ENCODE measurements at places on chromosomes 2 and 18.

DNA sequence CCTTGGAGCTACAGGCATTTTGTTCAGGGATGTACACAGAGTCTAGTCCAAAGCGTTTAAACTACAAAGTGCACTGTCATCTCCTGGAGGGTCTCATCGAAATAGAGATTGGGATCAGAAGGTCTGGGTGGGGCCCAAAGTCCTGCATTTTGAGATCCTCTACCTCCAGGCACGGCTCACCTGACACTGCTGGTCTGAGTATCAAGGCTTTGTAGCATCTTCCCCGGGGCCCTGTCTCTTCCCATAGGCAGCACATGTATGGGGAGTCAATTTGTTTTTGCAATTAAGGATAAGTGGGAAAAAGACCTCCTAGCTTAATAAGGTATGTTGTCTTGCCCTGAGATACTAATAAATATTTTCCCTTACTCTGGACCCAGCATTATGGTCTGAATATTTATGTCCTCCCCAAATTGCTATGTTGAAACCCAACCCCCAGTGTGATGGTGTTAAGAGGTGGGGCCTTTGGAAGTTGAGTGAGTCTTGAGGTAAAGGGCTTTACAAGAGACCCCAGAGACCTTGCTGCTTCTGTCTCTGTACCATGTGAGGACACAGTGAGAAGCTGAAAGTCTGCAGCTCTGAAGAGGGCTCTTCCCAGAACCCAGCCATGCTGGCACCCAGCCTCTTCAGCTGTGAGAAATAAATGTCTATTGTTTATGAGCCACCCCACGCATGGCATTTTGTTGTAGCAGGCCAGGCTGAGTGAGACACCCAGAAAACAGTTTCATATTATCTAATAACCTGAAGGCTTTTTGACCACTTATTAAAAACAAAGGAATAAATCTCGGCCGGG is 258.7 kb upstream of the HS6ST1 start:
- no peak for DNase-seq

GRCh38 chr2:1483551-1483950 is 70.3 kb downstream of the TPO start:
- DNase-seq: no peak

- no peak for DNase-seq
Measured at GRCh38 chr2:128786741-128787478, 468.2 kb upstream of the HS6ST1 start.

DNA sequence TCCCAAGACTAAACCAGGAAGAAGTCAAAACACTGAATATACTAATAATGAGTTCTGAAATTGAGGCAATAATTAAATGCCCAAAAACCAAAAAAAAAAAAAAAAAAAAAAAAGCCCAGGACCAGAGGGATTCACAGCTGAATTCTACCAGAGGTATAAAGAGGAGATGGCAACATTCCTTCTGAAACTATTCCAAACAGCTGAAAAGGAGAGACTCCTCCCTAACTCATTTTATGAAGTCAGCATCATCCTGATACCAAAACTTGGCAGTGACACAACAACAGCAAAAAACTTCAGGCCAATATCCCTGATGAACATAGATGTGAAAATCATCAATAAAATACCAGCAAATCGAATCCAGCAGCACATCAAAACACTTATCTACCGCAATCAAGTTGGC is 108.5 kb upstream of the COL3A1 start:
- no peak for DNase-seq

DNA sequence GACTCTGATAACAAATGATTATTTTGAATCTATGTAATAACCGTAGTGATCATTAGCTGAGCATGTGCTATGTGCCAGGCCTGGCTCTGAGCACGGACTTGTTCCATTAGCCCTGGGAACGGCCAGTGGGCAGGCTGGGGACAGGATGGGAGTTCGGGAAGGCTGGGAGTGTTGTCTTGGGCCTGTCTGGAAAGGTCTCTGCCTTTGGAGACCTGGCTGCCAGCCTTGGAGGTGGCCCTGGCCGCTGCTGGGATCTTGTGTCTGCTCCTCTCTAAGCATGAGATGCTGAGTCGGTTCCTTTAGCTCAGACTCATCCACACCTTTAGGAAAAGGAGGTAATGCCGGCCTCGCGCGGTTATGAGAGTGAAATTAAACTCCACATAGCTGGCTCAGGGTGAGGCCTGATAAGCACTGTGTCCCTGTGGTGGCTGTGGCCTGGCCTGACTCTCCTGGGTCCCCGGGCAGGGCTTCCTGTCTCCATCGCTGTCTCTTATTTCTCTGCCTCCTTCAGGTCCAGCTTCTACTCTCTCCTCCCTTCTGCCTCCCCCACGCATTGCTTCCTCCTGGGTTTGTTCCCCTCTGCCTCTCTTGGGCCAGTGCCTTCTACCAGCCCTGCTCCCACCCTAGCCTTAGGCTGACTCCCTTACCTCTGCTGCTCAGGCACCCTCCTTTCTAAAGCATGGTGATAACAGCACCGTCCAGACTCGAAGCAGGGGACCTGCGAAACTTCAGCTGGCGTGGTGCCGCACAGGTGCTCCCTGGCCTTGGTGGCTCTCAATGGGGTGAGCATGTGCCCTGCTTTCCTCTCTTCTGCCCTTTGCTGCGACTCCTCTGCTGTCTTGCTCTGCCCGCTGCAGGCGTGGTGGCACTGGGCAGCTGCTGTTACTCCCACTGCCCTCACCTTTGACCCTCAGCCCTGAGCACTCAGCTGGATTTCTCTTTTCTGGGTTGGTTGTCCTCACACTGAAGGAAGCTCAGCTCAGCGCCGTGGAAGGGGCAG is 41.8 kb downstream of the NCK2 start:
- no peak for DNase-seq

- peak; percentile 21 for DNase-seq
Measured at GRCh38 chr2:156476850-156477206, 40.6 kb downstream of the GPD2 start.

GRCh38 chr2:182330451-182331305 is 96.2 kb downstream of the PDE1A start:
- DNase-seq: no peak

GRCh38 chr2:62344472-62344871 is 148.6 kb downstream of the B3GNT2 start:
- no peak for DNase-seq

DNA sequence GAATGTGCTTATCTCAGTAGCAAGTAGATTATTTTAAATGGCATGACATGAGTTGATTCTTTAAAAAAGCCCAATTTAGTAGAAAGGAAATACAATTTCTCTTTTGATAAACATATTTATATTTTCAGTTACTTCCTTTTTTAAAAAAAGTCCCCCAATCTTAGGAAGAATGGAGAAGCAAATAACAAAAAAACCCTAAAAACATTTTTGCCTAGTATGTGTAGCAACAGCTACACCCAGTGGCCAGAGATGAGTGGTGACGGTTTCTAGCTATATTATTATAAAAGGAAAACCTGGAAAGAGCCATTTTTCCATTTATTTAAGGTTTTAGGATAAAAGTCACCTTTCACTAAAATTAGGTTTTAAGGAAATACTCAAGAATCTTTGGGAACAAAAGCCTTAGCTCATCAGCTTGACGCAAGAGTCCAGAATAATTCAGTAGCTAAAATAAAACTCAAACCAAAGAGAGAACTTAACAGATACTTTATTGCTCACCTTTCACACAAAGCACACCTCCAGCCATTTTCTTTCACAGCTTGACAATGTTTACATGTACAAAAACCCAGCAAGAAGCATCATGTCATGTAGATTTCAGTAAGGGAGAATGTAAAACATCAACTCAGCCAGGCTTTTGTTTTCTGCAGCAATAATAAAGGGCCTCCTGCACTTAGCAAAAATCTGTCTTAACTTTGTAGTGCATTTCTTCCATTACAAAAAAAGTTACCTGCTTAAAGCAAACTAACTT is 15.7 kb downstream of the FAM98A start:
- peak; percentile 60 for DNase-seq

DNA sequence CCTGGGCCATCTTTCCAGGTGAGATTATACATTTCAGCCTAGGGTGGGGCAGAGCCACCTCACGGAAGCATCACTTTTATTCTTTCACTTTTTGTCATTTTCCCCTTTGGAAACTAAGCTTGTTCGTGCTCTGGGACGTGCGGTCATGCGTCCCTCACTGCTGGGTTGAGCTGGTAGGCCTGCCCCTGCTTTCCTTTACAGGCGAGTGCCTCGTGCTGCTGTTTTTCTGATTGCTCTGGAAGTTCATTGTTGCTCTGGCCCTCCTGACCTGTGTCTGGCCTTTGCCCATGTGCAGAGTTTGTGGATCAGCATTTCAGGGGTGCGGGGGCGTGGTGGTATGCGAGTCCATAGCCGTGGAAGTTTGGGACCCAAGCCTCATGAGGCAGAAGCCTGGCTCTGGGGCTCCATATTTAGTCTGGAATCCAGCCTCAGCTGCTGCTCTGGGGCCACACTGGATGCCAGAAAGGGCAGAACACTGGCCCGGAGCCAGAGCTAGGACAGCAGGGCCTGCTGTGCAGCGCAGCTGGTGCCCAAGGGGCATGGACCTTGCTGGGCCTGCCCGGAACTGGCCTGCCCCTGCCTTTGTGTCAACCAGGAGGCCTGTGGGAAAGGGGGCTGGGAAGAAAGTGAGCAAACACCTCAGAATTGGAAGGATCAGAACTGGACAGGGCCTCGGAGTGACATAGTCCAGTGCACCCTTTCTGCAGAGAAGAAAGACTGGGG is 51.1 kb downstream of the CTIF start:
- no peak for DNase-seq

- no peak for DNase-seq
Measured at GRCh38 chr2:65350651-65351056, 81.7 kb downstream of the SPRED2 start.

GRCh38 chr2:214378455-214379103 is 32.3 kb upstream of the VWC2L start:
- DNase-seq: no peak

- DNase-seq: no peak
Measured at GRCh38 chr2:171592036-171592555, 69.8 kb downstream of the CYBRD1 start.

GRCh38 chr18:79630281-79631095 is 49.1 kb upstream of the CTDP1 start:
- no peak for DNase-seq

DNA sequence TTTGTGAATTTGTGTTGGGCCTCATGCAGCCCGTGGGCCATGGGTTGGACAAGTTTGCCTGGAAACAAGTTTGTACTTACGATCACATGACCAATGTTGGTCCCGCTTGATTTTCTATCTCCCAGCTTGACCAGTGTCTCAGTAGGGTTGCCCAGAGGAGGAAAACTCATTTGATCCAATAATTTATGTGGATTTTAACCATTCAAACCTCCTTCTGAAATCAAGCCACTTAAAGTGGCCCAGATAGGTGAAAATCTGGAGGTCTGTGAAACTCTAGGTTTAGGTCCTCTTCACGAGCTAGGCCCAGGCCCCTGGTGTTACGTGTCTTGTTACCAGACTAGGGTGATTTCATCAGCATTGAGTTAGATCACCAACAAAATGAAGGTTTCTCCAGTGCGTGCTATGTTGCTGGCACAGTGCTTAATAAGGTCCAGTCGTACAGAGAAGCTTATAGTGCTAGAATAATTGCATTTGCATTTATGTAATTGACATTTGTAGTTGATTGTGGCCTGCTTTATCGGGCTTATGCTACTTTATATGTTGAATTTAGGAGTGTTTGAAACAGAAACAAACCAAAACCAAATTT is 4.4 kb downstream of the ACTR2 start:
- DNase-seq: peak; percentile 81

DNA sequence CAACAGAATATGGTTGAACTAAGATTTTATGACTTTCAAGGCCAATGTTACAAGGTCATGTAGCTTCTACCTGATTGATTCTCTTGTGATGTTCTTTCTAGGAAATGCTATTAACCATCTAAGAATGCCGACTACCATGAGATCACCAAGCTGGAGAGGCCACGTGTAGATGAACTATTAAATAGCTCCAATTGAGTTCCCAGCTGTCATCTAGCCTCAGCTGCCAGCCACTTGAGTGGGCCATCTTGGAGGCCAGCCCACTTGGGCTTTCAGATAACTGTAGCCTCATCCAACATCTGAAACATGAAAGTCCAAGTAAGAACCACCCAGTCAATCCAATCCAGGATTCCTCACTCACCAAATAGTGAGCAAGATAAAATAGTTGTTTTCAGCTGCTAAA is 376.9 kb upstream of the TMEFF2 start:
- no peak for DNase-seq

DNA sequence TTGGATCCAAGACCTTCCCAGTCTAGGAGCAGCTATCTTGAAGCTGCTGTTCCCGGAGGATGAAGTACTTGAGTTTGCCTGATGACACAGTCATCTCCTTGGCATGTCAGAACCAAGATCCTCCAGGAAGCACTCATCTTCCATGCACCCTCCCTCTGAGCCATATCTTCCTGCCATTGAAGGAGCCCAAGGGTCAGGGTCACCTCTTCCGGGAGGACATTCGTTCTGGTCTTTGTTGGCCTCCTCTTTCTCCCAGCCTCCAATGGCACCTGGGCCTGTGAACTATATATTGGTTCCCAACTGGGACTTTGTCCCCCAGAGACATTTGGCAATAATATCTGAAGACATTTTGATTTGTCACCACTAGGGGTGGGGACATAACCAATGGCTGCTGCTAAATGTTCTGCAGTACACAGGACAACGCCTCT is 4.2 kb upstream of the MYO7B start:
- no peak for DNase-seq

- no peak for DNase-seq
Measured at GRCh38 chr18:13587477-13587876, 138.9 kb downstream of the FAM210A start.

GRCh38 chr2:219218217-219218731 is 484 bp downstream of the ABCB6 start:
- peak; percentile 19 for DNase-seq

DNA sequence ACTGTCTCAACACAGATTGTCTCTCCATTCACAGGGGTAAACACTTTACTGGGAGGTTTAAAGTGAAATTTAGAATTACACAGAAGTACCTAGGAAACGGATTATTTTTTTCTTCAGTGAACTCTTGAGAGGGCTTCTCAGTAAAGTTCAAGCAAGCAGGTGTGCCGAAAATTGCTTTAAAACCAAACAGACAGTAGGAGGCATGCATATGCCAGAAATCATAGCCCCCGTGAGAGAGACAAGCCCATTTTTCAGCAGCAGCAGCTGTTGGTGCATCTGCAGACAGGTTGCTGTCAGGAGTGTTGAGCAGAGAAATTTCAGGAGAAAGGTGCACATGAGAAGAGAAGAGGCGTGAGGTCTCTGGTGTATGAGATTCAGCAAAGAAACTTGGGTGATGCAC is 2115.5 kb upstream of the CELF4 start:
- DNase-seq: no peak

DNA sequence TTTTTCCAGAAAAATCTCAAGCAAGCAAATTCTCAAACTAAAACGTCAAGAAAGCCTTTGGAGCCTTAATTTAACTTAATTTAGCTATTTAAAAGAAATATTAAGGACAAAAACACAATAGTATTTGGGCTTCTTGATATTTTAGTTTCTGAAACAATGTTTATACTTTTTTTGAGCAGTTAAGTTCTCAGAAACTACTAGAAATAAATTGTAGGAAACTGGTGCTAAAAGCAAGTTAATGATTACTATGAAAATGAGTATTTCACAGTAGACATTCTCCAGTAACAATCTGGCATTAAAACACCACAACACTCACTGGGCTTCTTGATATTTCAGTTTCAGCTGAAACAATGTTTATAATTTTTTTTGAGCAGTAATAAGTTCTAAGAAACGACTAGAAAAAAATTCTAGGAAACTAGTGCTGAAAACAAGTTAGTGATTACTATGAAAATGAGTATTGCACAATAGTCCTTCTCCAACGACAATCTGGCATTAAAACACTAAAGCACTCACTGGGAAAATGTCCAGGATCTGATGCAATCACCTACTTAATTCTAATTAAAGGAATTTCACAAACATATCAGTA is 45.1 kb downstream of the TRAK2 start:
- DNase-seq: peak; percentile 47

- no peak for DNase-seq
Measured at GRCh38 chr18:45589356-45590035, 25.8 kb upstream of the SLC14A2 start.
